ENCODE measurements at places on chromosomes 7 and 10.
A peak's percentile ranks its signal among the peaks of the same experiment; 100 is the strongest.

- DNase-seq: no peak
Measured at GRCh38 chr7:99669782-99670181, 10.0 kb downstream of the CYP3A5 start.

DNA sequence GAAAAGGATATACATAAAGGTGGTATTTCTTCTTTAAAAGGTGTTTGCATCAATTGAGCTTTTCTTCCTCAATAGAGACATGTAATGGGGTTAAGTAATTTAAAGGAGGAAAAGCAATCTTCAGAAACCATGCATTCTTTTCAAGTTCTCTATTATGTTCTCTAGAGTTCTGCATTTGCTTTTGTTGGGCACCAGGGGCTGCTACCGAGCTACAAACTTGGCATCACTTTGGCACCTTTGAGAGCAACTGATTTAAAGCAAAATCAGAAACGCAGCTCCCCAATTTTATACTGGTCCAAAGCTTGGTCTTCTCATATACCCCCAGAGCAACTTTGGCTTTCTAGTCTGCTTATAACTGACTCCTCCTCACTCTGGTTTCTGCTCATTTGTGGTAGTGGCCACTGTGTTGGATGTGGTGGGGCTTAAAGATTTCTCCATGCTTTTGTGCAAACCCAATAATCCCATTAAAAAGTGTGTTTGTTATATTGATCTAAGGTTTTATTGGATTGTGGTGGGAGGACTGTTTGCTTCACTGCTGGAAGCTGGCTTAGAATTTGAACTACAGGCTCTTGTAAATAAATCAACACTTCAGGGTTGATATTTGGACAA lies 712.1 kb downstream of the PHTF2 start:
- DNase-seq: peak; percentile 87

GRCh38 chr7:120876922-120877321 lies 19.0 kb upstream of the TSPAN12 start:
- no peak for DNase-seq

DNA sequence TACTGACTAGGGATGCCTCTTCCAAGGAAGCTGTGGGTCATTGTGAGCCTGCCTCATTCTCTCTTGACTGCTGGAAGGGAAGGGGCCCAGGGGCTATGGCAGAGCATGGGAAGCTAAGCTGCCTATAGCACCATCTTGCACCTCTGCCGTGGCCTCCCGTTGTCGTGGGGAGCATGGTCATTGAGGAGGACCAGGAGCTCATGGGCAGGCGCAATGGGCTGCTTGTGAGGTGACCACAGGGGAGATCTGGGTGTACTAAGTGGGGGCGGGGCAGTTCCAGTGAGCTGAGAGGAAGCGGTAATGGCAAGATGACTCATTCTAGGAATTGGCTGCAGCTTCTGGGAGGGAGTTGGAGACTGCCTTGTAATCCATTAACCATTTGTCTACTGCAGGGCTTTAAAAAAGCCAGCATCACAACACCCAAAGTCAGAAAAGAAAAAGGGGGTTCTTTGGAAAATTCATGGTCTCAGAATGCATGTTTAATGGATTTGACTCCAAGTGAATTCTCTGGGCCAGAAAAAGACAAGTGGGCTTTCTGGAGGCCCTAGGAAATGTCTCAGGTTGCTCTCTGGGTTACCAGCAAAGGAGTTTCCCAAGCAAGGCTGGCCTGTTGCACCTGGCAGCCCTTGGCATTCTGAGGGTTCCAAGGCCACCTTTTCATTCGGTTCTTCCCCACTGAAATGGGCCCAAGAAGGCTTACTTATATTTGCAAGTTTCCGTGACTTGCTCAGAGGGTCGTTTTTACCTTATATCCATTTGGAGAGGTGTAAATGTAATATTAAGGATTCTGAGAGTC lies 3.6 kb downstream of the DUSP5 start:
- DNase-seq: peak; percentile 79

GRCh38 chr7:107622429-107622828 lies 38.2 kb upstream of the SLC26A4 start:
- no peak for DNase-seq

DNA sequence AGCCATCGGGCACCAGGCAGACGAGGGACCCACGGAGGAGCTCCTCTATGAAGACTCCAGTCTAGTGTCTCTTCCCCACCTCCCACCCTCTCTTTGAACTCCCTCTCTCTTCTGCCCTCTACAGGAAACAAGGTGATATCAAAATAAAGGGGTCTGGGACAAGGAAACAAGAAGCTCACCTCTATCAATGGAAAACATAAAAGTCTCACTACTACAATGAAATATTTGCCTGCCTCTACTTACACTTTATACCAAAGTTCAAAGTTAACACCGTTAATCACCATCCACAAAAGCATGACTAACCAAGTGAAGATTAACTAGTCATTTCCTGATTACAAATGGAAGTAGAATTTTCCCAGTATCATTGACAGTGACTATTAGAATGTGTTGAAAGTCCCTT lies 82.2 kb downstream of the PARD3 start:
- DNase-seq: peak; percentile 55

DNA sequence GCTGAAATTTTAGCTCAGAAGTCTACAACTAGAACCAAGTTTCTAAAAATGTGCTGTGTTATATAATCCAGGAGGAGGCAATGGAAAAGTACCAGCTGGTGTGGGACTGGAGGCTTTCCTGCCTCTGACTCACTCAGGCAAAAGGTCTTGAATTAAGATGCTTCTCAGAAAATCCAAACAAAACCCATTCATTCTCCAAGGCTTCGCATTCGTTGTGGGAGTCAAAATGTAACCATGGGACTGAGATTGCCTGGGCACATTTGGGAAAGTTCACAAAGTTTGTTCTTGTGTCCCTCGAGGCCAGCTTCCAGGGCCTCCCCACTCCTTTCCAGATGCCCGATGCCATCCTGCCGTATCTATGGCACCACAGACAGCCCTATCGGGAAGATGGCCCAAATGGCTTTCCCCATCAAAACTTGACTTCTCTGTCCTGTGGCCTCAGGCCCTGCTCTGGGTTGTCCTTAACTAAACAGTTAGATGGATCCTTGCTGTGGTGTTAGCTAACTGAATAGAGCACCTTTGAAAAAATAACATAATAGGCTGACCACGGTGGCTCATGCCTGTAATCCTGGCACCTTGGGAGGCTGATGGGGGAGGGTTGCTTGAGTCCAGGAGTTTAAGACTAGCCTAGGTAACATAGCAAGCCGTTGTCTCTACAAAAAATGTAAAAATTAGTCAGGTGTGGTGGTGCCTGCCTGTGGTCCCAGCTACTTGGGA lies 180.5 kb downstream of the PFKFB3 start:
- DNase-seq: no peak

GRCh38 chr10:80702143-80702542 lies 164.4 kb downstream of the SH2D4B start:
- DNase-seq: no peak

Measured in NCI-H82 (cell line).